ENCODE measurements at places on chromosomes 2 and 18.

GRCh38 chr18:59929621-59930295 is 30.0 kb downstream of the PMAIP1 start:
- H3K27ac ChIP-seq: no peak overlapping the region
- H3K4me3 ChIP-seq: no peak overlapping the region
- no peaks in the 10 kb centered on the region for H3K4me1 ChIP-seq
- DNase-seq: no peak
- H3K36me3 ChIP-seq: no peaks in the 10 kb centered on the region
- no peaks in the 10 kb centered on the region for H3K27me3 ChIP-seq

- H3K27ac ChIP-seq: no peak overlapping the region
- no peaks in the 10 kb centered on the region for H3K36me3 ChIP-seq
These were observed 3.5 kb downstream of the MEIS1 start for GRCh38 chr2:66438498-66438833.

DNA sequence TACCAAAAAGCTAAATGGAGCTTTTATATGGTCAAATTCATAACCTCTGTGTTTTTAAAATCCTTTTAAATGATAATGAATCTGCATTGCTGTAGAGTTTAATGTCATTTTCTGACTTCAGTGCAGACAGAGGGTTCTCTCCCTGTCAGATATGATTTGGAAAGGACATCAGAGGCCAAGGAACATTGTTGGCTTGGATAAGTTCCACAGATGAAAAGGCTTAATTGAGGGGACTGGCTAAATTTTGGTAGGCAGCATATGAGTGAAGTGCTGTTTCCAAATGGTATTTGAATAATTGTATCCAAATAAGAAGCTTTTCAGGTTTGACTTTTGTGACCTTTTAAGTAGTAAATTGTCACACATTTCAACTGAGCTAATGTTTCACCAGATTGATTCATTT is 124.6 kb upstream of the KCNH7 start:
- no peaks in the 10 kb centered on the region for H3K27me3 ChIP-seq
- no peaks in the 10 kb centered on the region for H3K4me1 ChIP-seq
- H3K36me3 ChIP-seq: no peaks in the 10 kb centered on the region

DNA sequence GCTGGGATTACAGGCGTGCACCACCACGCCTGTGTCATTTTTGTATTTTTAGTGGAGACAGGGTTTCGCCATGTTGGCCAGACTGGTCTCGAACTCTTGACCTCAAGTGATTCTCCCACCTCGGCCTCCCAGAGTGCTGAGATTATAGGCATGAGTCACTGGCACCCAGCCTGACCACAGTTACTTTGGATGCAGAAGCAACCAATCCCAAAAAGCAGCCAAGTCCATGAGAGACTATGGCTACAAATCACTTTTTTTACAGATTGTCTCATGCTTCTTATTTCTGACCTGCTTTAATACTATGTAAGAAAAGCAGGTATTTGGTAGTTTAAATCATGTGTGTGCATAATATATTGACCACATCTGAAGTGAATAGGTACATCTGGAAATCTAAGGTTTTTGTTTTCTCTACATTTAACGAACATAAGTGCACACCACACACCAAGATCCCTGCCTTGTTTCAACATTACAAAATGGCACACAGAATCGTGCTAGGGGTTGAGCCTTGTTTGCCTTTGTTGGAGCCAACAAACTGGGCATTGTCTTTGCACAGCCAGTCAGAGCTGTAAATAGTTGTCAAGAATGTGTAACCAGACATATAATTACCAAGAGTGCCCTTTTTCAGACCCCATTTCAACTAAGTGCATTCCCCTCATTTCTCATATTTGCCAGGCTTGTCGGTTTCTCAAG is 18.3 kb upstream of the MAP4K4 start:
- H3K4me3 ChIP-seq: no peak overlapping the region
- H3K27me3 ChIP-seq: no peaks in the 10 kb centered on the region
- no peaks in the 10 kb centered on the region for H3K4me1 ChIP-seq
- no peak for DNase-seq

DNA sequence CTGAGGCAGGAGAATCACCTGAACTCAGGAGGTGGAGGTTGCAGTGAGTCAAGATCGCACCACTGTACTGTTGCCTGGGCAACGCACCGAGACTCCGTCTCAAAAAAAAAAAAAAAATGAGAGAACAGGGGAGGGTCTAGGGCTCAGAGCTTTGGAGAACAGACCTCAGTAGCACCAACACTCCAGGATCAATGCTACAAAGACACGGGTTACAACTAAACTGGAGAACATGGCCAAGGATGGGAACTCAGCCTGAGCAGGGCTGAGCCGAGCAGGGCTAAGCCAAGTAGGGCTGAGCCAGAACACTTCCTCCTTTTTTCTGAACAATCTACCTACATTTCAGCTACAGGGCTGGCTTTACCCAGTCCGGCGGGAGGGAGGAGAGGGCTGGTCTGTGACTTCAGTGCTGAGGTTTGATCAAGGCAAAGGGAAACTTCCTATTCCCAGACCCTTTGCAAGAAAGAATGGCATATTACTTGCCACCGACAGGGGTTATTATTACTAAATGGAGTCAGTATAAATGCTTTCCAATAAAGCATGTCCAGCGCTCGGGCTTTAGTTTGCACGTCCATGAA is 2.9 kb upstream of the CASP8 start:
- H3K27ac ChIP-seq: peak overlapping the region; percentile 91
- DNase-seq: no peak
- H3K4me1 ChIP-seq: peaks cover 14% of the 10 kb centered on the region
- H3K36me3 ChIP-seq: no peaks in the 10 kb centered on the region
- peak overlapping the region; percentile 62 for H3K4me3 ChIP-seq

DNA sequence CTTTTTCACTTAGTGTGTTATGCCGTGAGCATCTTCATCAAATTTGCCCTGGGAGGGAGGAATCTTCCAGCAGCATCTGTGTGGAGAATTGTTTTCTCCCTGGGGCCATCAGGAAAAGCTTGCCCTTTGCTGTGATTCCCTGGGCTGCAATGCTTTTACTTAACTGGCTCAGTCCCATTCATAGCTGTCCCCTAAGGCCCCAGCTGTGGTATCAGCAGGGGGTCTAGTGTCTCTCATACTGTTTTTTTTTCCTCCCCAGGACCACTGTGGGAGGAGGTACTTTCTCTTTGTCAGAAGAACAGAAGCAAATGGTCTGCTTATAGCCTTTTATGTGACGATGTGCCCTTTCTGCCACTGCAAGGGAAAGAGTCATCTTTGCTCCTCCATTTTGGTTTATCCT is 176.8 kb upstream of the CELF4 start:
- H3K36me3 ChIP-seq: no peaks in the 10 kb centered on the region
- H3K27me3 ChIP-seq: no peaks in the 10 kb centered on the region
- DNase-seq: no peak
- H3K27ac ChIP-seq: no peak overlapping the region
- H3K4me1 ChIP-seq: no peaks in the 10 kb centered on the region
- no peak overlapping the region for H3K4me3 ChIP-seq

Data from tibial nerve (tissue), 4 donors.